ENCODE measurements at places on chromosomes 13 and 19. TPM values are rescaled to one million over a fixed set of nuclear protein-coding genes. Genes with fewer than 3 reads are reported as not detected.

- no peak for DNase-seq
Measured at GRCh38 chr13:107104631-107105030, 536.7 kb upstream of the ARGLU1 start.

DNA sequence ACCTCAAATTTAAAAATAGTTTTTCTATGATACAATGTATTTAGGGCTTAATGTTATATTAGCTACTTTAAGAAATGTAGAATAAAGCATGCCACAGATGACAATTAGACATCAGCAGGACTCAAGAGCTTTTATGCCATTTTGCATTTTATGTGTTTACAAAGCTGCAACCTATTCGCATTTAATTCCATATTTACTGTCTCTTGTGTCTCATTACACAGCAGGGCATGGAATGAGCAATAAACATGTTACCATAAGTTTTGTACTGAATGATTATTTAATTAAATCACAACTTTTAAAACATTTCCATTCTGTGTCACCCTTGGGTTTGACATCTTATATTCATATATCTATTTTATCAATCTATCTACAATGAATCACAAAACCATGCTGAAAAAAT is 1756.9 kb downstream of the PCDH9 start:
- no peak for DNase-seq

CDK8 gene
- total RNA-seq: 10.7 TPM

TMEM86B gene
- 0.99 TPM for total RNA-seq
